ENCODE measurements at places on chromosomes 1 and 21.

GRCh38 chr1:12528021-12528852, 89.8 kb downstream of the DHRS3 start:
- DNase-seq: no peak

- no peak for DNase-seq
Observed at GRCh38 chr21:25506887-25507286, 100.4 kb downstream of the MRPL39 start.

DNA sequence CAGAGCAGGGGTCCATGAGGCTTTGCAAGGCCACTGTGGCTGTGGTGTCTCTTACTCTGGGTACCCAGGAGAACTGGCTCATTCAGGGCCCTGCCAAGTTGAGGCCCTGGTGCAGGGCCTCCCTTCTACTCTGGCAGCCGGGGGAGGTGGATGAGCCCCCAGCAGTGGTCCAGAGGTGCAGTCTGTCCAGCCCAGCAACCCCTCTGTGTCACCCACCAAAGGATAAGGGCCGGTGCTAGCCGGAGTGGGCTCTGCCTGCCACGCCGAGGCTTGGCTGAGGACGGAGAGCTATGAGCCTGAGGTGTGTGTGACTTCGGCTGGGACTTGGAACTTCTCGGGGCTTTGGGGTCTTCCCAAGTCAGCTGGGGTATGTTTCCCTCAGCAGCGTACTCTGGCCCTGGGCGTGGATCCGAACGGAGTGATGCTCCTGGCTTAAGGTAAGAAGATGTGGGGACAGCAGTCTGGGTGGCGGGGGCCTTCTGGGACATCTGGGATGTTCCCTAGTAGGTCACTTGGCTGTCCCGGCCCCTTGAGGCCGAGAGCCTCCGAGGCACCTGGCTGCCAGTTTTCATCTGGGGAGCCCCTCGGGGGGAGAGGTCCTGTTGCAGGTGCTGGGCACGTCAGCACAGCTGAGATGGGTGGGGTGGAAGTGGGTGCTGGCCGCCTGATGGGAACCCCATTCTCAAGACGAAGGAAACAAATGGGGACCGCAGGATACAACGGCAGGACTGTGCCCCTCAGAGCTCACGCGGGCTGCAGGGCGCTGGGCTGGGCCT, 25.9 kb downstream of the RUNX3 start:
- no peak for DNase-seq

GRCh38 chr1:77348549-77348948, 66.7 kb downstream of the AK5 start:
- no peak for DNase-seq

- DNase-seq: no peak
Observed at GRCh38 chr1:31310198-31310597, 13.4 kb downstream of the ZCCHC17 start.
